ENCODE measurements at places on chromosomes 16 and 17.
A peak's percentile ranks its signal among the peaks of the same experiment; 100 is the strongest.

GRCh38 chr16:31265329-31266245 lies 5.8 kb downstream of the ITGAM start:
- peak; percentile 65 for DNase-seq

DNA sequence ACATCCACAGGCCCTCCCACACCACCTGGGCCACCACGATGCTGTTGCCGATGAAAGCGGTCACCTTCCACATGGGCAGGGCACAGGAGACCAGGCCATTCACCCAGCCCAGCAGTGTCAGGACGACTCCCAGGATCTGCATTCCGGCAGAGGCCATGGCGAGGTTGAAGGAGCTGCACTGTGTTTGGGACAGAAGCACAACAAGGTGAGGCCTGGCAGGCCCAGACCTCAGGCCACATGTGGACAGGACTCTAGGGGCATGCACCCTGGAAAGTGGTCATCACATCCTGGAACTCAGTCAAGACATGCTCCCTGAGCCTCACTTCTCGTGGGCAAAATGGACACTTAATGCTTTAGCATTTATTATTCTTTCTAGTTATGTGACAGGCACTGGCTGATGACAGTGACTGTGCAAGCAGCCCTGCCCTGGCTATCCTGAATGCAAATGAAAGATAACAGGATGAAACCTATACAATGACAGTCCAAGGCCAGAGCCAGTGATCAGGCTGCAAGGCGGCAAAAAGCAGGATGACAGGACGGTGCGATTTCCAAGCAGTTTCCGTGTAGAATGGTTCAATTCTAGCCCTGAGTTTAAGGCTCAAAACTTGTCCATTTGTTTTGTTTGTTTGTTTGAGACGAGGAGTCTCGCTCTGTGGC lies 2.0 kb downstream of the CLDN6 start:
- DNase-seq, result no peak

- DNase-seq, result no peak
Observed at GRCh38 chr17:60832151-60832585, 154.5 kb downstream of the BCAS3 start.

- DNase-seq, result peak; percentile 20
Observed at GRCh38 chr17:82884341-82884969, 44.6 kb upstream of the ZNF750 start.

DNA sequence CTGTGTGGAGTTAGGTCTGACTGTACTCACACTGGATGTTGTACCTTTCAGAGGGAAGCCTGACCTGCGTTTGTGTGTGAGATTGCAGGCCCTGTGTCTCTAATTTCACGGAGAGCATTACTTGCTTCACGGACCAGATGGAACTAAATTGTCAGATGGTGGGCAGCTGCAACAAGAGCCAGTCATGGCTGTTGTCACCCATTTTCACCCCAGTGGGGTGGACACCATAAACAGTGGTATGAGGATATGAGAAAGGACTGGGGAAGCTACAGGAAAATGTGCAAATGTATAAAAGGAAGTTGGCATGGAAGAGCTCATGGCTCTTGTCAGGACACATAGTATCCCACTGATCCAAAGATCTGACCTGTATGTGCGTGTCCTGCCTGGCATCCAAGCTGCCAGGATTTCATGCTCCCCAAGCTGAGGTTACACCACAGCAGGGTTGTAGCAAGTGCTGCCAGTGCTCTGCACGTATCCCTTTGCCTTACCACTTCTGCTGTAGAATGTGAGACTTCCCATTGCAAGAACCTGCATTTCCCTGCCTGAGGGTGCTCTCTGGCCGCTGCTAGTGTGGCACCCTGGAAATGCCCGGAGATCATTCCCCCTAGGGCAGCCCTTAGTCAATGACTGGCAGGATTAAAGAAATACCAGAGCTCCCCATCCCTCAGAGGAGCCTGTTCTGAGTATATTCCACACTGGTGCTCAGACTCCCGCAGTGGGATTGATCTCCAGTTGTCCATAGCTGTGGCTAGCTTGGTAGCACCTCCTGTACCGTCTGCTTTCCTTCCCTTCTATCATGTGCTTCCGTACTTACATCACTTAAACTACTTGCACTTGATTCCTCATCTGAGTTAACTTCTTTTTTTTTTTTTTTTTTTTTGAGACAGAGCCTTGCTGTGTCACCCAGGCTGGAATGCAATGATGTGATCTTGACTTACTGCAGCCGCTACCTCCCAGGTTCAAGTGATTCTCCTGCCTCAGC lies 70.4 kb upstream of the TANC2 start:
- no peak for DNase-seq

- no peak for DNase-seq
Observed at GRCh38 chr16:76441876-76442275, 164.7 kb downstream of the CNTNAP4 start.

DNA sequence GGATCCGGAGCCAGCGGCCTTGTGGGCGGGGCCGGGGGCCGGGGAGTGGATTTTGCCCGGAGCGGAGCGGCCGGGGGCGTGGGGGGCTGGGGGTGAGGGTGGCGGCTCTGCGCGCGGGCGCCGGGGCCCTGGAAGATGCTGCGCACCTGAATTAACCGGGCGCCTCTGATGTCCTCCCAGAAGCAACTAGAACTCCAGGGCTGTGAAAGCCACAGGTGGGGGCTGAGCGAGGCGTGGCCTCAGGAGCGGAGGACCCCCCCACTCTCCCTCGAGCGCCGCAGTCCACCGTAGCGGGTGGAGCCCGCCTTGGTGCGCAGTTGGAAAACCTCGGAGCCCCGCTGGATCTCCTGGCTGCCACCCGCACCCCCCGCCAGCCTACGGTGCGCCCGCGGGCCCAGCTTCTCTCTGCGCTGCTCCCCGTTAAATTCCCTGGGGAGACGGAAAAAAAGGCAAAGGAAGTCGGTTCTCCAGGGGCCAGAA lies 549 bp downstream of the SLC26A11 start:
- peak; percentile 14 for DNase-seq

- DNase-seq, result peak; percentile 44
Observed at GRCh38 chr17:68398691-68399637, 58.3 kb downstream of the WIPI1 start.

GRCh38 chr16:88634141-88634993 lies 4.0 kb upstream of the IL17C start:
- DNase-seq, result peak; percentile 58

DNA sequence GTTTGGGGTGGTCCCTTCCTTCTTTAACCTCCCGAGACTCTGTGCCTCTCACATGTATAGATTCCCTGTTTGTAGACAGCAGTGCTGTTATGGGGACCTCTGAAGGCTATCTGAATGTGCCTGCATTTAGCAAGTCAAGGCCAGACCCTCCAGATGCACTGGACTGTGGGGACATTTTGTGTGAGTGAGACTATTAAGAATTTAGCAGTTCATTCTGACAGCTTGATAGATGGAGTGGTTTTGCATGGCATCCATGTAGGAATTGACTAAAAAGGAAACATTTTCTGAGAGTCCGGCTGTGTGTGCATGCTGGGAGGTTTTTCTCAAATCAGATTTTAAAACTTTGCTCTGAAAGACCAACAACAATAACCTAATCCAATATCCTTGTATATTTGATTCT lies 226.3 kb downstream of the MSI2 start:
- no peak for DNase-seq

- DNase-seq, result no peak
Observed at GRCh38 chr16:28067604-28068379, 4.3 kb upstream of the GSG1L start.

- no peak for DNase-seq
Observed at GRCh38 chr16:58451265-58451689, 48.7 kb upstream of the NDRG4 start.

DNA sequence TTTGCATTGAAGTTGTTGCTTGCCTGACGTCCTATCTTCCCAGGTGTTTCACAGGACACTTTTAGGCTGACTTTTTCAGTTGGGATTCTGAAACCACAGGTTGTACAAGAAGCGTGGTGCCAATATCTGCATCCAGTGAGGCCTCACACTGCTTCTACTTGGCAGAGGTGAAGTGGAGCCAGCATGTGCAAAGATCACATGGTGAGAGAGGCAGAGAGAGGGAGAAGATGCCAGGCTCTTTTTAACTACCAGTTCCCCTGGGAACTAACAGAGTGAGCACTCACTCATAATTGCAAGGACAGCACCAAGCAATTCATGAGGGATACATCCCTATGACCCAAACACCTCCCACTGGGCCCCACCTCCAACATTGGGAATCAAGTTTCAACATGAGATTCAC lies 5.8 kb upstream of the ABCA6 start:
- no peak for DNase-seq

DNA sequence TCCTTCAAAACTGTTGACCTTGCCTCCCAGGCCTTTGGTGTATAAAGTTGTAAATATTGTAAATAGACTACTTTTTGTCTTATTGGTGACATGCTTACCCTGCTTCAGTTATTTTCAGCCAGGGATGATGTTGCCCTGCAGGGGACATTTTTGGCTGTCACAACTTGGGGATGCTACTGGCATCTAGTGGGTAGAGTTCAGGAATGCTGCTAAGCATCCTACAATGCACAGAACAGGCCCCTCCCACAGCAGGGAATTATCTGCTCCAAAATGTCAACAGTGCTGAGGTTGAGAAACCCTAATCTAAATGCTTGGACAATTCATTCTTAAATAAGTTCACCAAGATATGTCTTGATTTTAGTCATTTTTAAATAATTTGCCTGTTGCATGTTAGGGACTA lies 459.8 kb downstream of the PMP22 start:
- DNase-seq, result no peak

- DNase-seq, result no peak
Observed at GRCh38 chr17:44801880-44802279, 28.2 kb downstream of the GJC1 start.

DNA sequence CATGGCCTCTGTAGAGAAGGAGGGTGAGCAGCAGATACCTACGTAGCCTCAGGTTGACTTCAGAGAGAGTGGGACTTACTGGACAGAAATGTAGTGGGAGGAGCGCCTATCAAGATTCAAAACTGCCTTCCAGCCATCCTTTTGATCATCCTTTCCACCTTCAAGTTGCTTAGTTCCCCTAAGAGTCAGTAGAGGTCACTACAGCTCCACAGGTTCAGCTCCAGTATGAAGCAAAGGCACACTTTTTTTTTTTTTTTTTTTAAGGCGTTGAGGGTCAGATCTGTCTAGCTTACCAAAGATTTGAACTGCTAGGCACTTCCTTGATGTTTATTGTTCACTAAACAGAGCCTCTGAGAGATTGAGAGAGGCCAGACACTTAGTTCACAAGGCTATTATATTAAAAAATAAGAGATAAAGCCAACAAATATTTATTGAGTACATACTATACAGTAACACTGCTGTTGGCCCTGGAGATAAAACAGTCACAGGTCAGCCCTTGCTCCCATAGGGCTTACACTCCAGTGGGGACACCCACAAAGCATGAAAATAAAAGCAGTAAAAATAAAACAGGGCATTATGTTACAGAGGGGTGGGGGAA lies 3.1 kb downstream of the RNF227 start:
- peak; percentile 85 for DNase-seq

DNA sequence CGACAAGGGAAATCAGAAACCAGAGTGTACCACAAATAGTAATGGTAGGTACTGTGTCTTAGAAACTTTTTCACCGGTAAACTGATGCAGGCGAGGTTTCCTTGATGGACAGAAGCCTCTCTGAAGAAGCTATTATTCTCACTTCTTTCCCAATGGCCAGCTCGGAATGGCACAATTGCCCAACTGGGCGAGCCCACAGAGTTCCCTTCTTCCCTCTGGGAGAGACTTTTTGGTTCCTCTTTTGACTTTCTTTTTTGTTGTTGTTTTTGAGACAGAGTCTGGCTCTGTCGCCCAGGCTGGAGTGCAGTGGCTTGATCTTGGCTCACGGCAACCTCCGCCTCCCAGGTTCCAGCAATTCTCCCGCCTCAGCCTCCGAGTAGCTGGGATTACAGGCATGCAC lies 16.9 kb downstream of the SLC43A2 start:
- DNase-seq, result no peak

- no peak for DNase-seq
Observed at GRCh38 chr17:47423406-47424295, 99.9 kb downstream of the EFCAB13 start.

DNA sequence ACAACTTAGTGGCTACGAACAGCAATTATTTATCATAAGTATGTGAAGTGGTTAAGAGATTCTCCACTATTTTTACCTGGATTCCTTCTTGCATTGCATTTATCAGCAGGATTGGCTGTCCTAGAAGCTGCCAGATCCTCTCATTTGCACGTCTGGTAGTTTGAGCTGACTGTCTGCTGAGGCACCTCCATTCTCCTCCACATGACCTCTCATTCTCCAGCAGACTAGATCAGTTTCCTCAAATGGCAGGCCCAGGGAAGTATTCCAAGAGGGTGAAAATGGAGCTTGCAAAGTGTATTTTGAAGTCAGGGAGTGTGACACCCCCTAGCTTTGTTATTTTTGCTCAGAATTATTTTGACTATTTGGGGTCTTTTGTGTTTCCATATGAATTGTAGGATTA lies 870.1 kb downstream of the CDH11 start:
- DNase-seq, result no peak

GRCh38 chr16:29790949-29791844 lies 646 bp downstream of the KIF22 start:
- DNase-seq, result peak; percentile 29

DNA sequence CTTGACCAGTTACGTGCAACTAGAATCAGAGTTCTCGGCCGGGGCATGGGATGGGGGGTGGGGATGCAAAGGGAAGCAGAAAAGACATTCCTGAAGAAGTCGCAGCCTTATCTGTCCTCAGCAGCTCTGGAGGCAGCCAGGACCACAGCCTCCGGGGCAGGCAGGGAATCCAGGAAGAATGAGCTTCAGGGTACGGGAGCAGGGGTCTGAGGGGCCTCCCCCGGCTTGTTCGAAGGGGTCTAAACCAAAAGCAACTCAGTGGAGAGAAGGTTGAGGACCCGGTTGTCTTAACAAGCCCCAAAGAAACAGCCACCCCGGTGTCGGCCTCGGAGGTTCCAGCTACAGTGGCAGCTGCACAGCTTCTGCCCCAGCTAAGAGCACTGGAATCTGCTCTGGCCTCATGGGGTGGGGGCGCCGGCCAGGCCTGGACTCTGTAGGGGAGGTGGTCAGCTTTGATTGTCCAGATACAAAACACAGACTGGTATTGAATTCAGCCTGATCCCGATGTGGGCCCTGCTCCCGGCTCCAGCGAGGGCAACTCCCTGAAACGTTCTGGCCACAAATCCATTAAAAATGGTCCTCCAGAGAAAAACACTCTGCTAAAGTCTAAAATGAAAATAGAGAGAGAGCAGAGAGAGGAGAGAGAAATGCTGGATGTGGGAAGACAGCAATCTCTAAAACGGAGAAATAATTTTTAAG lies 7.7 kb downstream of the HOXB4 start:
- no peak for DNase-seq

All from CD4-positive, alpha-beta T cell treated with Interleukin-10 for 1 hour (primary cell).